ENCODE measurements at places on chromosomes 11 and 22.

DNA sequence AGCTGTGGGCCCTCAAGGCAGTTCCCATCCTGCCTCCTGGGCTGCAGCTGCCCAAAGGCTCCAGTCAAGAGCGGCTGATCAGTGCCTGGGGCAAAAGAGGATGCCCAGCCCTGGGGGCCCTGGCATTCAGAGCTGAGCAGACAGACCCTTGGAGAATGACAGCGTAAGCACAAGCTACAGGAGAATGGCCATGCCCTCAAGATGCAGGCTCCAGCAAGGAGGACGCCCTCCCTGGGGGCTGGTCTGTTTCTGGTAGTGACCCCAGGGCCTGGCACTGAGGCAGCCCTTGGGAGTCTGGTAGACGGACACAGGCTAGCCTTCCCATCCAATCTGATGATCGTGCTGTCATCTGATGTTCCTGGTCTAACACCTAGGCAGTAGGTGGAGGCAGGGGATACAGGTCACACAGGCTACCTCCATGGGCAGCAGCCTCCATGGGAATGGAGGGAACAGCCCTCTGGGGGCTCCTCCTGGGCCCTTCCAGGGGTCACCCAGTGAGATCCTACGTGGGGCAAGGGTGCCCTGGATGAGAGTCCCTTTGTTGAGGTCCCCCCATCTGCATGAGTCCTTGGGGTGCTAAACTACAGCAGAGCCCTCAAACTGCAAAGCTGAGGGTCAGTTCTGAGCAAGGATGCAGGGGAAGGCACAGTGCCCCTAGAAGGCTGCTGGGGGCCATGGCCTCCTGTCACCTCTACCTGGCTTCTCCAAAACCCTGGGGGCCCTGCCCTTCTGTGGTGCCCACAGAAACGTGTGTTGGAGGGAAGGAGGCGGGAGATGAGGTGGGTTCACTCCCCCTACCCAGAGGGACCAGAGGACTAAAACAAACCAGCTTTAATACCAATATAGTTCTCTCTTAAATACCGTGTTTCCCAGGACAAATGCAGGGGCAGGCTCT is 10.2 kb upstream of the SF1 start:
- no peak for DNase-seq

- DNase-seq, result no peak
Measured at GRCh38 chr11:121032546-121032945, 8.6 kb downstream of the TBCEL start.

GRCh38 chr11:73029403-73029802 is 112.7 kb downstream of the FCHSD2 start:
- no peak for DNase-seq

DNA sequence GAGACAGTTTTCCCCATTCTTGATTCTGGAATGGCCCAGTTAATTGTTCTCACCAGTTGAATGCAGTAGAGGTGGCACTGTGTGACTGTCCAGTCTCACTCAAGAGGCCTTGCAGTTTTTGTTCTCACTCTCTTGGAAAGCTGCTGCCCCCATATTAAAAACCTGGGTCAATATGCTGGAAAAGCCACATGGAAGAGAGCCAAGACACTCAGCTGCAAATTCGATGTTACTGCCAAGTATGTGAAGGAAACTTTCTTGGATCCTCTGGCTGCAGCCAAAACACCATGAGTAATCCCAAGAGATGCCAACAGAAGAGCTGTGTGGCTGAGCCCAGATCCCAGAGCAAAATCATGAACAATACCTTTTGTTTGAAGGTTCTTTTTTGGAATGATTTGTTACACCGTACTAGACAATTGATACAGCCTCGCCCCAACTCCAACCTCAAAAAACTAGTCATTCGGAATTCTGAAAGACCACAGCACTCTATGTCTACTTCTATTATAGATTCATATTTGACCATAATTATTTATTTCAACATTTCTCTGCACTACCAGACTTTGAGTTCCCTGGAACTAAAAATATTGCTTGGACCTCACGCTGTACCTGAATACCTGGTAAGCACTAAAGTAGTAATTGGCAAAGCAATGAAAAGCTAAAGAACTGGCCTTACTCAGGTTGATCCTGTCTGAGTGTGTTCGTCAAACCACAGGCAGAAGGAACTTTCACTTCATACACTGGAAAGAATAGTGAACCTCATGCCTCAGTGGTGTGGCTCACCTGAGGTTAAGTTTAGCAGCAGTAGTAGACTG is 378.8 kb downstream of the ETS1 start:
- no peak for DNase-seq

GRCh38 chr22:42887523-42888507 is 30.7 kb upstream of the ARFGAP3 start:
- no peak for DNase-seq

DNA sequence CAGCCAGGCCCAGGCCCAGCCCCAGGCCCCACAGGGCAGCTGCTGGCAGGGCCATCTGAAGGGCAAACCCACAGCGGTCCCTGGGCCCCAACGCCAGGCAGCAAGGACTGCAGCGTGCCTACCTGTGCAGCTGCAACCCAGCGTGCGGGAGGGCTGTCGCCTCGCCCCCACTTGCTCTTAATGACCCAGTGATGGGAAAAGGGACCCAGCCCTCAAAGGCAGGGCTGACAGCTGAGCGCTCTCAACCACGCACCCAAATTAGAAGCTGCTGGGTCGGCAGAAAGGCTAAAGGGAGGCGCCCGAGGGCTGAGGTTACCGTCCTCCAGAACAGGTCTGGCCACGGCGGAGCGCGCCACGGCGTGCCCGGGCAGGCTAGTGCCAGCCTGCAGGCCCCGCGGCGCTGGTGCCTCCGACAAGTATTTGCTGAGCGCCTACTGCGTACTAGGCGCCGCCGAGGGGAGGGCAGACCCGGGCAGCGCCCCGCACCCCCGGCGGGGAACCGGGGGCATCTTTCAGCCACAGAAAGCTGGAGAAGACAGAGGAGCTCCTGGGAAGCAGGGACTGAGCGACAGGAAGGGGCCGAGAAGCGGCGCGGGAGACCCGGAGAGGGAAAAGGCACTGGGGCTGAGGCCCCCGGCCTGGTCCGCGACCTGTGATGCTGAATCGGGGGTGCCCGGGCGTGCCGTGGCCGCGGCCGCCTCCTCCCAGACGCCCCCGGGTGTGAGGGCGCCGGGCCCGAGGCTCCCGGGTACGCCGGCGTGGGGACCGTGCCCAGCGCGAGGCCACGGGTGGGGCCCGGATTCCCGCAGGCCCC is 773 bp downstream of the HRAS start:
- DNase-seq, result no peak

DNA sequence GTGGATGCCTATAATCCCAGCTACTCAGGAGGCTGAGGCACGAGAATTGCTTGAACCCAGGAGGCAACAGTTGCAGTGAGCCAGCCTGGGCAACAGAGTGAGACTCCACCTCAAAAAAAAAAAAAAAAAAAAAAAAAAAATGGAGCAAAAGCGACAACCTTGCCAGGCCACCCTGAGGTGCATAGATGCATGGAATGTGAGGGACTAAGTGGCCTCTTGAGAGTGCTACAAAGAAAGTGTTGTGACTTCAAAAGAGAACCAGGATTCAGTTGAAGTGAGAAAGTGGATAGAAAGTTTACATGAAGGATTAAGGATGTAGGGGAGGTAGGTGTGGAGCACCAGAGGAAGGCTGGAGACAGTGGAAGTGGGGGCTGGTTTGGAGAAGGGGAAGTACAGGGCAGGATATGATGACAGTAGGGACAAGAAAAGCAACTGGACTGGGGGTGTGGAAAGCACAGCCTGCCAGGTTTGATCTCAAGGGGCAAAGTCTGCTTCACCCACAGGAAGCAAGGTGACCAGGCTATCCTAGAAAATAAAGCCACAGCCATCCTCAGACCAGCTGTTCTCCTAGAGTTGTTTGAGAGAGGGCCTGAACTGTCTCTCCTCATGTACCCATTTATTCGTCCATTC is 36.0 kb upstream of the OLFML1 start:
- no peak for DNase-seq

GRCh38 chr11:45896422-45896984 is 10.6 kb downstream of the FREY1 start:
- no peak for DNase-seq

DNA sequence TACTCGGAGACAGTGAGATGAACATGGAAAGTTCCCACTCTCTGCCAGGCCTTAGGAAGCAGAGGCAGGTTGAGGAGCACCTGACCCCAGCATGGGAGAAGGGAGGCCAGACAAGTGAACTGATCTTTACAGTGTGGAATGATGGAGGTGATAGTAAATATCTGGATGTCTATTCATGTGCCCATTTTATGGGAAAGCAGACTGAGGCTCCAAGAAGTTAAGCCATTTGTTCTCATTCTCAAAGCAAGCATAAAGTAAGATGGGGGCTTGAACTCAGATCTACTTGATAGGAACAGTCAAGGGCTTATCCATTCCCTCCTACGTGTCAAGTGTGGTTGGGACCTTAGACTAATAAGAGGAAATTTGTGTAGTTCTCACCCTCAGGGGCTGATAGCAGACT is 461.5 kb downstream of the MN1 start:
- DNase-seq, result no peak

Data from esophagus squamous epithelium (tissue), 5 donors.